Frontal cortex (tissue), 4 donors: ENCODE measurements at places on chromosomes 5 and 9. TPM values are rescaled to one million over a fixed set of nuclear protein-coding genes. Genes with fewer than 3 reads are reported as not detected.

GRCh38 chr5:13659391-13659790 lies 285.1 kb downstream of the DNAH5 start:
- DNase-seq = no peak

DNA sequence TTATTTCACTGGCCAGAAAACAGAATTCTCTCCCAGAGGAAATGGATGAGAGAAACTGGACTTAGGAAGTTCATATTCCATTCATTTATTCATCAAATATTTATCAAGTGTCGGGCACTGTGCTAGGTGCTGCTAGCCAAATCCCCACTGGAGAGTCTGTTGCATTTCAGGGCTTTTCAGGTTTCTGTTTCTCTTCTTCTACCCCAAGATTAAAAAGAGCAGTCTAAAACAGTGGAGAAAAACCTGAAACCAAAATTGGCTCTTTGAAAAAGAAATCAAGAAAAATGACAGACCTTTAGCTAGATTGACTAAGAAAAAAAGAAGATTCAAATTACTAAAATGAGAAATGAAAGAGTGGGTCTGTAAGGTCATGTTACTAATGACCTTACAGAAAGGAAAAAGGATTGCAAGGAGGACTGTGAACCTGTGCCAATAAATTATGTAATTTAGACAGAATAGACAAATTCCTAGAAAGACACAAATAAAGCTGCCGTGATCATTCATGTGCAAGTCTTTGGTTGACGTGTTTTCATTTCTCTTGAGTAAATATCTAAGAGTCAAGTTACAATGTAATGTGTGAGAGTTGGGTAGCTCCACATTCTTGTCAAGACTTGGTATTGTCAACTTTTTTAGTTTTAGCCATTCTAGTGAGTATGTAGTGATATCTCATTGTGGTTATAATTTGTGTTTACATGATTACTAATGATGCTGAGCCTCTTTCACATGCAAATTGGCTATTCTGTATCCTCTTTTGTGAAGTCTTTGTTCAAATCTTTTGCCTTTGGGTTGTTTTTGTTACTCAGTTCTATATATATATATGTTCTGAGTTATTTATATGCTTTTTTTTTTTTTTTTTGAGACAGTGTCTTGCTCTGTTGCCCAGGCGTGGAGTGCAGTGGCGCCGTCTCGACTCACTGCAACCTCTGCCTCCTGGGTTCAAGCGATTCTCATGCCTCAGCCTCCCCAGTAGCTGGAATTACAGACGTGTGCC lies 23.7 kb downstream of the SNX30 start:
- DNase-seq = no peak

Gene LIX1
- total RNA-seq = 7.3 TPM

GRCh38 chr5:61653807-61654580 lies 321.9 kb downstream of the ZSWIM6 start:
- no peak for DNase-seq

DNA sequence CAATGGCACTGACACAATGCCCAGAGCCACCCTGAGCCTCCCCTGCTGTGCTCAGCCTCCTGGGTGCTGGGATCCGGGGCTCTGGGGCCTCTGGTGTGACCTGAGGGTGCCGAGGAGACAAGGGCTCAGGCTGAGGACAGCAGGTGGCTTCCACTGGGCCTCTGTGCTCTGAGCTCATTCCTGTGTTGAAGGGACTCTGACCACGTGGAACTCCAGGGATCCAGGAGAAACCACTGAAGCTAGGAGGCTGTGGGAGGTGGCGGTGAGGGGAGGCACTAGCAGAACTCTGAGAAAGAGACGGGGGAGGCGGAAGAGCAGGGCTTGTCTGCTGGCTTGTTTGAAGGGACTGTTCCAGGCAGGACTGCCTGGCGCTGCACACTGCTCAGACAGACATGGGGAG lies 318.7 kb upstream of the IRX1 start:
- no peak for DNase-seq

Gene PGGT1B
- total RNA-seq = 11.0 TPM

DNA sequence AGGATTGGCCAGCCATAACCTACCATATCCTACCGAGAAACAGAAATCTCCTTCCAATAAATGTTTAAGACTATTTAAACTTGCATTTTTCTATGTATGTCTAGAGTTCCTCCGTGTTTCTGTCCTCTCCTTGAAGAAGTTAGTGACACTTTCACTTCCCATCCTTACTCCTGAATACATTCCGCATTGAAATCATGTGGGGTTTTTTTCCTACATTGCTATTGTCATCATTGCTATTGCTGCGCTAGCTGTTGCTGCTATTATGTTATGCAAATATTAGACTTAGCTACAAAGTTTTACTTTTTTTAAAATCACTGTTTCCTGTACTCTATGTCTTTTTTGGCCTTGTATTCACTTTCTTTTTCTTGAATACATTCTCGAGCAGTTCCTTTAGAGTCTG lies 83.3 kb upstream of the NEK6 start:
- DNase-seq = no peak

DNA sequence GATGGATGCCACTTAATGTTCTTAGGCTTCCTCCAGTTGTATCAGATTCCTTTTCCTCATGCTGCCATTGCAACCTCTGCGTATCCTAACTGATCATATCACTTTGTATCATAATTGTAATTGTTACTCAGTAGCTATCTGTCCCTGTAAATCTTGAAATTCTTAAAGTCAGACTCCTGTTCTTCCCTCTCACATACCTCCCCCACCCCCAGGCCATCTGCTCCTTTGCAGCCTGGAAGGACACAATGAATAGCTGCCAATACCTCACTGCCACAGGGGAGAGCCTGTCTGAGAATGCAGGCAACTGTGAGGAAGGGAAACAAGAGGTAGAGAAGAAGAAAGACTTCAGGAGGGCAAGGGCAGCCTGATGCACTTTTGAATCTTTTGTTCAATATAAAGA lies 228.5 kb downstream of the ENC1 start:
- DNase-seq = no peak

Gene SLC34A3
- not detected for total RNA-seq

GRCh38 chr9:76592091-76592973 lies 133.3 kb downstream of the GCNT1 start:
- DNase-seq = no peak

- peak; percentile 44 for DNase-seq
Measured at GRCh38 chr5:77628840-77629508, 9.5 kb downstream of the OTP start.

Gene SLC6A7
- 2.9 TPM for total RNA-seq

GRCh38 chr5:41683181-41683580 lies 172.8 kb upstream of the PLCXD3 start:
- no peak for DNase-seq

GRCh38 chr5:137667341-137667740 lies 68.5 kb downstream of the KLHL3 start:
- DNase-seq = no peak

DNA sequence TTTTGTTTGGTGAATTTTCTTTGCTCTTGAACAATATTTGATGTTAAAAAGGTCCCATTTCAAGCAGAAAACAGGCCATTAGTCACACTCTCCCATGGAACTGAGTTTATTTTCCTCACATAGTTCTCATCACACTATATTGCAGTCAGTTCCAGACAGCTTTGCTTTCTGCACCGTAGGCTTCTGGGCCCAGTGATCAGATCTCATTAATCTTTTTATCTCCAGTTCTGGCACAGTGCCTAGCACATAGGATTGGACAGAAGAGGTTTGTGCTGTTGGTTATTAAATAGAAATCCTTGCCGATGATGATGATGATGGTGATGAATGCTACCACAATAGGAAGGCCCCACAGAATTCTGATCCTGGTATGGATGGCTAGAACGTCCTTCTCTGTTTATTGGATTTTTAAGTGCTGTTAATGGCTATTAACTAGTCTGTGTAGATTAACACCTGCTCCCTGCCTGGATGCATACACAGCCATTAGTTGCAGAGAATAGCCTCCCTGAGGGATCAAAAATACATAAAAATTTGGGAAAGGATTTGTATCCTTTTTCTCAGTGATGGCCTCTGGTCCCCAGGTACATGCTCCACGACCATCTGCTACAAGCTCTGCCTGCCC lies 52.0 kb upstream of the NTRK2 start:
- no peak for DNase-seq

Gene SPATA9
- 0.82 TPM for total RNA-seq

Gene CCDC192
- total RNA-seq = not detected

Gene ANKRD18A
- 1.6 TPM for total RNA-seq
